ENCODE measurements at places on chromosomes 12 and 14.

DNA sequence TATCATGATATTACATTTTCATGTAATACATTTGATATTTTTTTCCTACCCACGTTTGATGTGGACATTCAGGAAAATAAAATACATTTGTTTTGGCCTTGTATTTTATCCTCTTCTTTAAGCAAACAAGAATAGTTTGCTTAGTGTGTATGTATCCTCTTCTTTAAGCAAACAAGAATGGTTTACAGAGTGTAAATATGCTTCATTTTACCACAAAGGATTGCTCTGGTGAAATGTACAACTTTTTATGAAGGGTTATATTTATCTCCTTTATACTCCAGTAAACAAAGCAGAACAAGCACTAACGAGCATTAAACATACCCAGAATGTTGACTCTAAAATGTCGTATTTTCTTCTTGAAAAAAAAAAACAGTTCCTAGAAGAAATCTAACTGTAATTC, 244.7 kb downstream of the KCNH5 start:
- H3K27ac ChIP-seq = no peak overlapping the region
- H3K4me1 ChIP-seq = no peaks in the 10 kb centered on the region
- DNase-seq = no peak

GRCh38 chr12:42923583-42923982, 334.0 kb upstream of the PRICKLE1 start:
- DNase-seq = no peak
- no peaks in the 10 kb centered on the region for H3K36me3 ChIP-seq
- no peak overlapping the region for H3K4me3 ChIP-seq
- H3K4me1 ChIP-seq = no peaks in the 10 kb centered on the region

DNA sequence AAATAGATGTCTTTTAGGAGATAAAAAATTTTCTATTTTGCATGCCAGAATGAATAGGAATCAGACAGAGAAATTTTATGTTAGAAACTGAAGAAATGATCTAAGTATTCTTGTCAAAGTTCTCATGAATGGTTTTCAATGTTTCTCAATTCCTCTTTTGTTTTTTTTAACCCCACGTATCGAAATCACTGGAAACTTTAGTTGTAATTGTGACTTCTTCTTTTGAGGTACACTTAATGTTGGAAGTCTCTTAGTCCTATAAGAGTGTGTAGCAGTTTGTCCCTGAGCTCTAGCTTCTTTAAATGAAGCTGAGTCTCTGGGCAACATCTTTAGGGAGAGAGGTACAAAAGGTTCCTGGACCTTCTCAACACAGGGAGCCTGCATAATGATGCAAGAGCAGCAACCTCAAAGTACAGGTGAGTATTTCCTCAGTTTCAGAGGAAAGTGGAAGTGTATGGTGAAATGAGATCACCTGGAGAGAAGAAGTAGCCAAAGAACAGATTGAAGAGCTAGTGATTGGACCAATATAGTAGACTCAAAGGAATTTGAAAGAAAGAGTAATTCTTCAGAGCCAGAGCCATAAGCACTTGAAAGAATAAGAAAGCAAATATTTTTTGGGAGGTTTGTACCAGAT, at the start of gene CLEC6A:
Gene CLEC6A (plus strand): TSS at position 236 of the 634 bp plus-strand sequence. CDS start 150 bp downstream, at position 386.
- no peaks in the 10 kb centered on the region for H3K36me3 ChIP-seq
- no peaks in the 10 kb centered on the region for H3K27me3 ChIP-seq
- peak within 1 kb of the TSS; percentile 8 for H3K4me3 ChIP-seq
- H3K4me1 ChIP-seq = peaks cover 6% of the 10 kb centered on the region
- no peak within 1 kb of the TSS for H3K27ac ChIP-seq

DNA sequence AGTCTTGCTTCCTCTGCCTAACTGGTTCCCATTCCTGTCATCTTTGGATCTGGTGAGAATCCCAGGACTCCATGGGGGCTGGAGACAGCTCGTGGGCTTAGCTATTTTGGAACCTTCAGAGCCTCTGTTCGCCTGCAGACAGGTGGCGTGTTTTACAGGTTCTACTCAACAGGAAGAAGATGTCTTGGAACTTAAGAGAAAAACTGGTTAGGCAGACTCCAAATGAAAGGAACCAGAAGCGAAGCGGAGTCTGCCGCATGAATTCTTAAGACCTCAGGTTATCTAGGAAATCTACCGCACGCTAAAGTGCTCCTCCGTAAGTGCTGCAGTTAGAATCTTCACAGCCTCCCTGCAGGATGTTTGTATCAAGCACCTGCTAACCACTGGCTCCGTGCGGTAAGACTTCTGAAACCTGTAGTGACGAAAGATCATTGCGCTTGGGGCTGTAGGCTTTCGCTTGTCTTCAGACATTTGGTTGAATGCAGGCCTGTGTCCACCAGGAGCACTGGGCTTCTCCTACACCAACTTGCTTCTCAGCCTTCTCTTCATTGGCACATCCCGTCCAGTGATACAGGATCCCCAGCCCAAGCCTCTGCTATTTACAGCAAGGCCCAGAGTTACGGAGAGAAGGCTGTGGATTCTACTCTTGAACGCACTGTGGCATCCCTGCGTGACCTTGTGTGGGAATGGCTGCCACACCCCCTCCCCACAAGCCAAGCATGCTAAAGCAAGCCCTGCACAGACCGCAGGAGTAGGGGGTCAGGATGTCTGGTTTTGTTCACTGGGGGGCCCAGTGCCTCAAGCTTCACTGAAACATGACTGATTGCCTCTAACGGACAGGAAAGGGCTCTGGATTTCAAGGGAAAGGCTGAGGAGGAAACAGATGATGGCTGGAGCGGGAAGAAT, 35.0 kb downstream of the ACADS start:
- H3K36me3 ChIP-seq = peaks cover 9% of the 10 kb centered on the region
- no peak overlapping the region for H3K4me3 ChIP-seq
- no peaks in the 10 kb centered on the region for H3K27me3 ChIP-seq
- no peak overlapping the region for H3K27ac ChIP-seq
- no peaks in the 10 kb centered on the region for H3K4me1 ChIP-seq

DNA sequence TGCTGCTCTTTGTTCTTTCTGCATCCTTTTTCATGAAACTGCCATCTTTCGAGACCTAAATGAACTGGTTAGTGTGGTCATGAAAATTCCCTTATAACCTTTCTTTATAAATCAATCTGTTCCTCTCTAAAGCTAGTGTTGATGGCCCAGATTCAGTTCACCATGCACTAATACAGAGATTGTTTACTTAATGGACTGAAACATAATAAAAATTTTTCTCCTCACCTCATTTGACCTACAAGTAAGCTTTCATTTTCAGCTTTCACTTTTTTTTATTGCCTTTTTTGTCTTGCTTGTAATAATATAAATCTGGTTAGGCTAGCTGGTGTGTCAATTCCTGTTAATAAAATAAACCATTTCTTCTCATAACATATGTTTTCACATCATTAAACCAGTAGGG, 183.8 kb downstream of the CCDC59 start:
- DNase-seq = no peak
- no peak overlapping the region for H3K27ac ChIP-seq
- no peaks in the 10 kb centered on the region for H3K27me3 ChIP-seq
- H3K36me3 ChIP-seq = no peaks in the 10 kb centered on the region
- H3K4me3 ChIP-seq = no peak overlapping the region
- H3K4me1 ChIP-seq = no peaks in the 10 kb centered on the region

DNA sequence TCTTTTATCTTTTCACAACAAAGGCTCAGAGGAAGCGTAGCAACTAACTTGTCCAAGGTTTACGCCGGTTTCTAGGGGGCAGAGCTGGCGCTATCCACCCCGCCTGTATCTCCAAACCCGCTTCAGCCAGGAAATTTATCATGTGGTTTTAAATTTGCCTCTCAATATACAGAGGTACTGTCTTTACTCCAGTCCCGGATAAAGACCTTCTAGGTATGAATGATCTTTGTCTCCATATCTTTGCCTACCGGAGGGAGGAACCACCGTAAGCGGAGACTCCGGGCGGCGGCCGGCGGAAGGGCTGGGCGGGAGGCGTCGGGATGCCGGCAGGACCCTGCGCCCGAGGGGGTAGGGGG, 693 bp upstream of the RIMKLB start:
- H3K27me3 ChIP-seq = 0 out of 2 replicates have a peak, but pooled peaks cover 1% of the 10 kb centered on the region
- H3K27ac ChIP-seq = no peak overlapping the region
- no peak for DNase-seq

Measured in GM12878 (cell line).